ENCODE measurements at places on chromosomes 3 and 15.

DNA sequence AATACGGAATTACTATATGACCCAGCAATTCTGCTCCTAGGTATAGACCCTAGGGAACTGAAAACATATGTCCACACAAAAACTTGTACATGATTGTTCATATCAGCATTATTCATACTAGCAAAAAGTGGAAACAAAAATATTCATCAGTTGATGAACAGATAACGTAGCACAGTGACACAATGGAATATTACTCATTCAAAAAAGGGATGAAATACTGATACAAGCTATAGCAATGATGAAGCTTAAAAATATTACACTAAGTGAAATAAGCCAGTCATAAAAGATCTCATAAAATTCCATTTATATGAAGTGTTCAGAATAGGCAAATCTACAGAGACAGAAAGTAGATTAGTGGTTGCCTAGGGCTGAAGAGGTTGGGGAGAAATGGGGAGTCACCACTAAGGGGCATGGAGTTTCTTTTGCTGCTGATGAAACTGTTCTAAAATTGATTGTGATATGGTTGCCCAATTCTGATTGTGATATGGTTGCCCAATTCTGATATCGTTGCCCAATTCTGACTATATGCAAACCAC, 10.5 kb downstream of the C15orf61 start:
- DNase-seq: no peak

GRCh38 chr3:66181764-66182163, 39.0 kb upstream of the SLC25A26 start:
- DNase-seq: no peak

- no peak for DNase-seq
Observed at GRCh38 chr3:13715961-13716360, 163.9 kb downstream of the WNT7A start.

- no peak for DNase-seq
Observed at GRCh38 chr3:14096742-14097141, 27.9 kb downstream of the CHCHD4 start.

GRCh38 chr15:40782609-40783227, 12.9 kb downstream of the C15orf62 start:
- no peak for DNase-seq

DNA sequence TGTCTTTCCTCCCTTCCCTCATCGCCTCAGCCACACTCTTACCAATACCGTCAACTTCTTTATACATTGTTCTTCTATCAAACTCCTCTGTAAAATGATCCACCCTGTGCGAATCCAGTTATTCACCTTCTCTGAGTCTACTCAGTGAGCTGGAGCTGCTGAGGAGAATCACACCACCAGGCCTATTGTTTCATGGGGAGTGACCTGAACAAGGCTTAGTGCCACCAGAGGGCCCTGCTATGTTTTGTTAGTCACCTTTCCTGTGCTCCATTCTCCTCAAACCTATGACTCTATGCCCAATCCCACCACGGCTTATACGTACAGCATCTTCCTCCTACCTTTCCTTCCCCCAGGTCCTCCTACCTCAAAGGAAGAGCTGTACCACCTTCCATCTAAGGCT, 50.4 kb upstream of the MED12L start:
- no peak for DNase-seq

GRCh38 chr3:63724987-63725386, 72.5 kb downstream of the SNTN start:
- no peak for DNase-seq

GRCh38 chr15:75042730-75043508, 19.5 kb downstream of the PPCDC start:
- DNase-seq: no peak

GRCh38 chr15:37995461-37996347, 61.3 kb downstream of the TMCO5A start:
- DNase-seq: no peak

GRCh38 chr3:172222478-172223071, 183.2 kb downstream of the FNDC3B start:
- no peak for DNase-seq

DNA sequence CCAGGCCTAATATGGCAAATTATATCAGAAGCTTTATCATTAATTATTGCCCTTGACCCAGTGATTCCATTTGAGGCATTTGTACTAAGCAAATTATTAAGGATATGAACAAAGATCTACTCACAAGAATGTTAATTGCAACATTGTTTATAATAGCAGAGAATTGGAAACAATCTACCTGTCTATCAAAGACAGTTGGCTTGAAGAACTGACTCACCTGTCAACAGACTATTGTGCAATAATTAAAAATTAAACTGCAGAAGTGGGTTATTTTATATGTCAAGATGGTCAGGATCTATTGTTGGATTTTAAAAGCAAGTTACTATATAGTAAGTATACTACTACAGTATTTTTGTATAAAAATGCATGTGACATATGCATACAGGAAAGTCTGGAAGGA, 6.7 kb upstream of the FETUB start:
- DNase-seq: no peak

GRCh38 chr15:70160267-70160666, 62.5 kb upstream of the TLE3 start:
- no peak for DNase-seq

DNA sequence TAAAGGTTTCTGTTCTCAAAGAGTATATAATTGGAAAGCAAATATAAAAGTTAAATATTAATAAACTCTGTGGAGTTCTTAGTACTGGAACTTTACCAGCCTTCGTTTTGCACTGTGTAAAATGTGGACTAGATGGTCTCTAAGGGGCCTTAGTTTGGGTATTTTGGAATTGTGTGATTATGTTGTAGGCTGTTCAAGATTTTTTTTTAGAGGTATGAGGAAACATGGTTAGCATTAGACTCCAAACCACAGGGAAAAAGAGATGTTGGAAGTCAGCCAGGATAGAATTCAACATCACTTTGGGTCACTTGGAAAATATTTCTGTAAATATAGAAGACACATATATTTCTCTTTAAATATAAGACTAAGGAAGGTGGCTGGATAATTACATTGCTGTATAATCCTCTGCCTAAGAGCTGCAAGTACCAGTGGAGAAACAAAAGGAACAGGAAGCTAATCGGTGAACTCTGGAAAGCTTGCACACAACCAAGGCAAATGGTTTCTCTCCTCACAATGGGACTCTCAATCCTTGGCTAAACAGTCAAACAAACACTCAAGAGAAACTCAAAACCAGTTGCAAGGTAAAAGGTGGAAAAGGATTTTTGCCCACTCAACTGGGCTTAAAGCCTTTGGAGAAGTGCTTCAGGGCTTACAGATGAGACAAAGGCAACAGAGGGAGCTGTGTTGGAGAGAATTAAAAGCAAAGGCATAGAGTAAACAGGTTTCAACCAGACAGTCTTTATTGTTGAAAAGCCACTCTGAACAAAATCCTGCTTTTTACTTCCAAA, 141.7 kb downstream of the NR1D2 start:
- no peak for DNase-seq

- no peak for DNase-seq
Observed at GRCh38 chr3:43670635-43671522, 19.9 kb upstream of the ABHD5 start.

- DNase-seq: no peak
Observed at GRCh38 chr3:186612721-186613636, at the start of gene AHSG. Gene AHSG (plus strand): TSS chr3:186613060. CDS start chr3:186613142, 82 bp downstream.

DNA sequence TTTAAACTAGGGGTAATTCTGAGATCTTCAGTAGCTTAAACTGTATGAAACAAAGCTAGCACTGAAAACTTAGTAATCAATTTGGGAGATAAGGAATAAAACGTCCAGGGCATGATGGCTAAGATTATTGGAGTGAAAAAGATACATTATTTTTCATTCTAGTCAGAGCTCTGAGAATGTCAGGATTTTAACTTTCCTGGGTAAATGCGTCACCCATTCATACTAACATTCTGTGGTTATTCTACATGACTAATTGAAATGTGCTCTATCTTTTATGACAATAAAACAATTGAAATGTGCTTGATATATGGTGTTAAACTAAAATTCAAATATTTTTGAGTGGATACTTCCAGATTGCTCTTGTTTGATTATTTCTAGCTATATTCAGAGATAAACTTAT, 626.0 kb downstream of the EDEM1 start:
- DNase-seq: no peak

GRCh38 chr3:177197727-177198460, 612 bp upstream of the TBL1XR1 start:
- no peak for DNase-seq

GRCh38 chr3:32421185-32421584, 29.5 kb downstream of the CMTM7 start:
- DNase-seq: no peak

DNA sequence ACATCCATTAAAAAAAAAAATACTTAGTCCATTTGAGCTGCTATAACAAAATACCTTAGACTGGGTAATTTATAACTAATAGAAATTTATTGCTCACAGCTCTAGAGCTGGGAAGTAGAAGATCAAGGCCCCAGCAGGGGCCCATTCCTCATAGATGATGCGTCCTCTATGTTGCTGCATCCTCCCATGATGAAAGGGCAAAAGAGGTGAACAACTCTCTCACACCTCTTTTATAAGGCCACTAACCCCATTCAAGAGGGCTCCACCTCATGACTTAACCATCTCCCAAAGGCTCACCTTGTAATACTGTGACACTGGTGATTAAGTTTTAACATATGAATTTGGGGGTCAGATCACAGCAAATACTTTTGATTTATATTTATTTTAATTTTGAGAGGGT, 3.0 kb upstream of the TLNRD1 start:
- no peak for DNase-seq

DNA sequence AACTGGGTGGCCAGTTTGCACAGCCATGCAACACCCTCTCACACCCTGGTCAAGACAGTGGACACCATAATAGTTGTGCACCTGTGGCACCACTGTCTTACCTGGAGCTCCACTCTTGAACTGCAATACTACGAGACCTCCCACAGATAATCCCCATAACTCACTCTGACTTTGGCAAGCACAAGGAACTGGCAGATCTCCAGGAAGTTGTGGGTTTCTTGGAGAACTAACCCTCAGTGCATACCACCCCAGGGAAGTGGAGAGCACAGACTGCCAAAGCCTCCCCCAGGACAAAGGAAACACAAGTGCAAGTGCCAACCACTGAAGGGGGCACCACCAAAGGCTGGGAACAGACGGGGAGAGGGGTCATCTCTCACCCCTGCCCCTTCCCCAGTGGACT, 318.6 kb downstream of the SUCLG2 start:
- no peak for DNase-seq

GRCh38 chr3:128504963-128505730, 12.1 kb upstream of the GATA2 start:
- DNase-seq: no peak

GRCh38 chr3:4270720-4271119, 32.4 kb upstream of the SETMAR start:
- no peak for DNase-seq

GRCh38 chr3:155957412-155957880, 87.0 kb downstream of the GMPS start:
- no peak for DNase-seq

DNA sequence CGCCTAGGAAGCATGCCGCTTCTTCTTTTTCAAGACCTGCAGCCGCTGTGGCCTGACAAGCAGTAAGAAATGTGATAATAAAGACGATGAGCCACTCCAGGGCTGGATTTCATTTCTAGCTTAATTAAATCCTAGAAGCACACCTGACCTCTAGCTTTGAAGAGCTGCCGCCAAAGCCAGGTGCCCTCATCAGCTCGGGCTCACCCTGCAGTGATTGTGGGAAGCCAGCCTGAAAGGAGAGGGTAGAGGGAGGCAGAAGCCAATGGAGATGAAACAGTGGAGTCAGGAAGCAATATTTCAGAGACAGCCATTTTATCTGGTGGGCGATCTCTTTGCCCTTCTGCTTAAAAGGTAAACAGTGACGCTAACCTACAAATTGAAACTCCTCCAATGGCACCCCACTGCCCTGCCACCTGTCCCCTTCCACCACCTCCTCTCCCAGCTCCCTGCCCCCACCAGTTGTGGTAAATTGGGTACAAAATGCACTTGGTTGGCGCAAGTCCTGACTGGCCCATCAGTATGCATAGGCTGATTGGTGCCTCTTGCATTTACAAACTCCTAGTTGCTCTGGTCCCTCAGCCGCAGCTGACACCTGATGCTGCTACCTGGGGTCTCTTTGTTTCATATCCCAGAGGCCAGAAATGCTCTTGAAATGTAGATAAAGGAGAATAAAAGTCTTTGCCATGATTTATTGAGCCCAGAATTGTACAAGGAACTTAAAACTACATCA, 385.3 kb downstream of the PDCD6IP start:
- DNase-seq: no peak

GRCh38 chr3:132001999-132002398, 32.8 kb downstream of the CPNE4 start:
- no peak for DNase-seq

- DNase-seq: no peak
Observed at GRCh38 chr3:134392336-134392983, 18.2 kb upstream of the AMOTL2 start.
